Esophagus muscularis mucosa (tissue), 4 donors: ENCODE measurements at places on chromosomes 2 and 18. TPM values are rescaled to one million over a fixed set of nuclear protein-coding genes. Genes with fewer than 3 reads are reported as not detected.

GRCh38 chr2:117948615-117949014 lies 65.3 kb downstream of the CCDC93 start:
- no peaks in the 10 kb centered on the region for H3K27me3 ChIP-seq
- H3K27ac ChIP-seq, result no peak overlapping the region
- no peak for DNase-seq
- H3K36me3 ChIP-seq, result peaks cover 86% of the 10 kb centered on the region

RTP5 gene
- not detected for total RNA-seq

DNA sequence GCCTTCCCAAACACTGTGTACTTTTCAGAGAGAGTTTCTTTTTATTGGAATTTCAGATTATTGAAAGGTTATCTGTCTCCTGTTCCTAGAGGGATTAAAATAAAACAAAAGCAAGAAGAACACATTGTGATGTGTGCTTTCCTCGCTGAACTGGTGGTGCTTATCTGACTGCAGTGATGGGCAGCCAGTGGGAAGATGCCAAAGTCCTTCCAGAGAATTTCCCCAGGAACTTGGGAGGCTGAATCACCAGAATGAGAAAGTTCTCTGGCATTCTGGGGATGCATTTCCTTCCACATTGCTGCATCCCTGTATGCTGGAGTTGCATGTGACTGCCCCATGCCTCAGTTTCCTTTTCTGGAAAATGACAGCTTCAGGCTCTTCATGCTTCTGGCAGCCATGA lies 53.9 kb upstream of the SEC11C start:
- no peaks in the 10 kb centered on the region for H3K4me1 ChIP-seq
- no peak overlapping the region for H3K4me3 ChIP-seq
- no peak overlapping the region for H3K27ac ChIP-seq
- DNase-seq, result no peak
- no peaks in the 10 kb centered on the region for H3K36me3 ChIP-seq
- no peaks in the 10 kb centered on the region for H3K27me3 ChIP-seq

DNA sequence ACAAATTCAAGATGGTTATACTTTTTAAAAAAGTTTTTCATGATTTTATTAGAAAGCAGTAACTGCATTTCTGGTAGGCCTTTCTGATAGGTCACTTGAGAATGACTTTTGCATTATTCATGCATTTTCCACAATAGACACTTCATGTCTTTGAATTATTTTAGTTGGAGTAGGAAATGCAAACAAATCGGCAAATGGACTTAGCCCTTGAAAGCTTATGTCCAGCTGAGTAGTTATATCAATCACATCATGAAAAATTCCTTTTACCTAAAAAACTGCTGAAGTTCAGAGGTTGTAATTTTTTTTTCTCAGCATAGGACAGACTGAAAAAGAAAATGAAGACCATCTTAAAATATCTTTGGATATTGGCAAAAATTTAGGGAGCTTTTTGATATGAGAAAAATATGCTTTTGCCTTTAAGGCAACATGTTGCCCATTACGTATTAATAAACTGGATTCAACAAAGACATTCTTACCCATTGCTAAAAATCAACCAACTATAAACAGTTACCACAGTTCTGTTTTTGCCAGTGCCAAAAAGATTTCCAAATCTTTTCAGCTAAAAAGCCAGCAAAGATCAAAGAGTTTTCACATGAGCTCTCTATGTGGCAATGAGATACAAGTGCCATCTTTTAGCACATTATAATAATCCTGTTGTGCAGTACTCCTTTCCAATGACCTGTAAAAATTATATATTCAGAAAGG lies 45.5 kb upstream of the FRZB start:
- no peak overlapping the region for H3K27ac ChIP-seq
- DNase-seq, result no peak
- no peaks in the 10 kb centered on the region for H3K27me3 ChIP-seq

DTNB gene
- 5.5 TPM for total RNA-seq

BOK gene
- 118 TPM for total RNA-seq

GDF7 gene
- 10.4 TPM for total RNA-seq

CCDC121 gene
- 2.7 TPM for total RNA-seq

GRCh38 chr2:40480596-40480995 lies 28.7 kb upstream of the SLC8A1 start:
- no peak overlapping the region for H3K27ac ChIP-seq
- H3K4me1 ChIP-seq, result peaks cover 6% of the 10 kb centered on the region

TEX261 gene
- 35.4 TPM for total RNA-seq

- no peak overlapping the region for H3K4me3 ChIP-seq
- no peak overlapping the region for H3K27ac ChIP-seq
- no peaks in the 10 kb centered on the region for H3K4me1 ChIP-seq
- DNase-seq, result no peak
- H3K36me3 ChIP-seq, result no peaks in the 10 kb centered on the region
- no peaks in the 10 kb centered on the region for H3K27me3 ChIP-seq
Measured at GRCh38 chr2:65790676-65790935, 358.2 kb upstream of the SPRED2 start.

DNA sequence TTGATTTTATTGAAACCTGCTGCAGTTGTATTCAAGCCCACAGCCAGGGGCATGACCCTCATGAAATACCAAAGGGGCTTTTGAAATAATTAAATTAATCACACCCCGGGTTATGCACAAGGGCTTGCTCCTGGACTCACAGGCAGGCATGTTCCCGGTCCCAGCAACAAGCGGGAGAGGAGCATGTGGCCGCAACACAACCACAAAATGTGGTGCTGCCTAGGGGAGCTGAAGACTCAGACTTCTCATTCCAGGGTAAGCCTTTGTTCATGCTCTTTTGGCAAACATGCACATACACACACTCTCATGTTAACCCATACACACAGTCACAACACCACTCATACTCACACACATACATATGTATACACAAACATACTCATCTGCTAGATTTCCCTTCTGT lies 233.7 kb upstream of the SMAD2 start:
- H3K27ac ChIP-seq, result no peak overlapping the region
- no peak for DNase-seq
- H3K4me1 ChIP-seq, result peaks cover 26% of the 10 kb centered on the region
